ENCODE measurements at places on chromosomes 11 and 22. TPM values are rescaled to one million over a fixed set of nuclear protein-coding genes. Genes with fewer than 3 reads are reported as not detected.

UPB1 gene
- under 0.01 TPM for total RNA-seq

MAPK8IP2 gene
- 0.25 TPM for total RNA-seq

MRGPRX4 gene
- 0.51 TPM for total RNA-seq

OR52I2 gene
- not detected for total RNA-seq

Data from dermis microvascular lymphatic vessel endothelial cell (primary cell).